Islet precursor cell (in vitro differentiated cells): ENCODE measurements at places on chromosomes 7 and 10.

GRCh38 chr10:110492069-110492822 is 5.5 kb upstream of the DUSP5 start:
- no peak for DNase-seq

GRCh38 chr10:115941361-115941771 is 331.6 kb downstream of the GFRA1 start:
- DNase-seq = no peak

DNA sequence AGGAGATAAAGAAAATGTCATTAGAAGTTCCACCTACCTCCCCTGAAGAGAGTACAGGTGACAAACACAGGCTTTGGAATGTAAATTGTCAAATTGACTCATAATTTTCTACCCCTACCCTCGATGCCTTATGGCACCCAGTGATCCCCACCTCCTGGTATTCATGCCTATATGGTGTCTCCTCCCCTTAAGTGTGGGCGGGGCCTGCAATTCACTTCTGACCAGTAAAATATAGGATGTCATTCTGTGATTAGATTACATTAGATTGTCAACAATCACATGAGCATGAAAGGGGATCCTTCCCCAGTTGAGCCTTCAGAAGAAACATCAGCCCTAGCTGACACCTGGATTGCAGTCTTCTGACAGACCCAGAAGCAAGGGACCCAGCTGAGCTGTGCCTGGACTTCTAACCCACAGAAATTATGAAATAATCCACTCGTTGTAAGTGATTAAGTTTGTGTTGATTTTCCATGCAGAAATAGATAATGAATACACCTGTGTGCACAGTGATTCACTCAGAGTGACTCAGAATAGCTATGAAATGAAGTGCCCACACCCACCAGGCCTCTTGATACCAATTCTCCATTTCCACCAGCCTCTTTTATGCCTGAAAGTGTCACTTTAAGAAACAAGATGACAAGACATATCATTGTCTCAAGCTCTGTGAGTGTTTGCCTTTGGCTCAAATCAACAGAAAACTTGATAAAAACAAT is 8.5 kb upstream of the SLC39A12 start:
- DNase-seq = no peak

DNA sequence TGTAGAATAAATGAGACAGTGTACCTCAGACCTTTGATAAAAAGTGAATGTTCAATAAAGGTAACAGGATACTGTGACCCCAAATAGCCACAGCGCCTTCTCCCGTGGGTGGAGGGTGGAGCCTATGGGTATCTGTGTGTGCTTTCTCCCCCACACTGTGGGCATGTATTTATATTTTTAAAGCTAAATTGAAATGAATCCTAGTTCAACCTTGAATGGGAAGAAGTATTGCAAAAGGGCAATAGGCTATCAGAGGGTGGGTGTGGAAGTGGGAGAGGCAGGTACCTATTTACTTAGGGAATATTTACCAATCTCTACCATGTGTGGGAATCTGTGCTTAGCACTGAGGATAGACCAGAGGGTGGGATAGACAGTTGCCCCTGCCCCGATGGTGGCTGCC is 68.9 kb downstream of the PFKFB3 start:
- no peak for DNase-seq

- DNase-seq = no peak
Measured at GRCh38 chr10:97858001-97858439, 8.4 kb downstream of the GOLGA7B start.

DNA sequence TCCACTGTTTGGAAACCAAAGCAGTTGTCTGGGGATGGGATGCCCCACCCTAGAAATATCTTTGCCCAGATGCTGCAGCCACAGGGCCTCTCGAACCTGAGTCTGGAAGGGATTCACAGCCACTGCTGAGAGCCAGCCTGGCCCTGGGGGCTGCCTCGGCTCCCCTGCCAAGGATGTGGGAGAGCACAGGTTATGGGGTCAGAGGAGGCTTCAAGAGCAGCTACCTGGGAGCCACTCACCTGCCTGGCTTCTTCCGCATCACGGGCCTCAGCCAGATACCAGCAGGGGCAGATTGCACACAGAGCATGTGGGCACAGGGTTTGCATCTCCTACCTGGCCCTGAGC is 5.4 kb upstream of the PWWP2B start:
- DNase-seq = no peak

DNA sequence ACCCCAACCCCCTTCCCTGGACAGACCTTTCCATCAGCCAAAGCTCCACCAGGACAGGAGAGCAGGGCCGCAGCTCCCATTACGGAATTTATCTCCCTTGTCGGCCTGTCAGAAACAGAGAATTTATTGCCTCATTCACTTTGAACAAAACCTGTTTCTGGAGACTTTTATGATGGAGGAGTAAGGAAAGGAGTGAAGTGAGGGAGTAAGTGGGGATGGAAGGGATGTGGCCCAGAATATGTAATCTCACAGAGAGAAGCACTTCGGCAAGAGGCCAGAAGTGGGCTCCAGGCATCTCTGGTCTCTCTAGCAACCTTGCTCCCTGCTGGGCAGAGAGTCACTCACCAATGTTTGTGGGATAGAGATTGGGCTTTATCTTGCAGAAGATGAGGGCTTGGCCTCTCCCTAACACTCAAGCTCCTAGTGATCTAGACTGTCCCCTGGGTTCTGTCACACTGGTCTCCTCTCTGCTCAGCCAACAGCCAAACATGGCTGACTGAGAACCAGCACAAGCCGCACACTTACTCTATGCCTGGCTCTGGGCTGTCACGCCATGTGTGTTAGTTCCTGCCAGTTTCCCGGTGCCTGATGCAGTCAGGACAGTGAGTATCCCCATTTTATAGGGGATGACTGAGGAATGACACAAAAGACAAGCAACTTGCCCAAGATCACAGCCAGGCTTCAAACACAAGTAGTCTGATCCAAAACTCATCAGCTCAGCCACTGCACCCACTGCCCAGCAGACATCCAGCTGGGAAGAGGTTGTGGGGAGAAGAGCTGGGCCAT is 149.4 kb upstream of the ZMIZ1 start:
- no peak for DNase-seq

DNA sequence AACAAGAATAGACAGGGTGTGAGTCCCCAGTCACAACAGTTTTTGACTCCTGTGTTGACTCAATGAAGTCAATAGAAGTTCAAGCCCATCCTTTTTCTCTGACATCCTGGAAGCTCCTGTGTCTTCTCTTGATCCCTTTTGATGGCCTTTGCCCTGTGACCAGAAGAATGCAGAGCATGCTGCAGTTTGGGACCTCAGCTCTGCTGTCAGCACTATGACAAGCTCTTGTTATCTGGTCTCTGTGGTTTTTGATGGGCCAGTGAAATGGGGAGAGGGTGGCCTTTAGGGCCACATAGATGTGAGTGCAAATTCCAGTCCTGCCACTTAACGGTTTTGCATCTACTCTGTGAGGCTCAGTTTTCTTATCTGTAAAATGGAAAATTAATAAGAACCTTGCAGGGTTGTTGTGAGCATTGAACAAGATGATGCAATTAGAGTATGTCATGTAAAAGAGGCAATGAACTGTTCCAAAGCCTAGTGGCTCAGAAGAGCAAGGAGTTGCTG is 102.4 kb upstream of the IKZF1 start:
- DNase-seq = peak; percentile 67

GRCh38 chr10:88541116-88541626 is 41.9 kb downstream of the RNLS start:
- no peak for DNase-seq

- DNase-seq = no peak
Measured at GRCh38 chr7:117970801-117971200, 97.6 kb upstream of the CTTNBP2 start.
